ENCODE measurements at places on chromosomes 2 and 18. TPM values are rescaled to one million over a fixed set of nuclear protein-coding genes. Genes with fewer than 3 reads are reported as not detected.

Gene LYG2
- 16.5 TPM for total RNA-seq

Gene MOGAT1
- total RNA-seq = 2.5 TPM

Gene TXNDC2
- not detected for total RNA-seq

Gene RAB6C
- not detected for total RNA-seq

Gene NETO1
- 0.10 TPM for total RNA-seq

Gene KIF5C
- total RNA-seq = 2.3 TPM

Data from skin of body (tissue), 3 donors.